HS-27A (cell line): ENCODE measurements at places on chromosomes 2 and 18.

DNA sequence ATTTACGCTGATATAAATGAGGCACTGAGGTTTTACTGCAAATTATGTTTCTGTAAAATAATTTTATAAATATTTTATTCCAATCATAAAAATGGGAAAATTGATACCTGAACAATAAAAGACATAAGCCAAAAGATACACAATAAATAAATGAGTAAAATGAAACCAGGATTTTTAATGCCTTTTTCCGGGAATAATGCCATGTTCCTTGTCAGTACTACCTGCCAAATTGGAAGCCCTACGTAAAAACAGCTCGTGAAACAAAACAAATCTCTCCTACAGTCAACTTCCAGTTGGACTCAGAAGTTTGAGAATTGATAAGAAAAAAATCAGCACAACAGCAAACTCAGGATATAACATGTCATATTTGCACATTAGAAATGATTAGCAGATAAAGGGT lies 18.0 kb downstream of the GALNT3 start:
- no peak for DNase-seq

DNA sequence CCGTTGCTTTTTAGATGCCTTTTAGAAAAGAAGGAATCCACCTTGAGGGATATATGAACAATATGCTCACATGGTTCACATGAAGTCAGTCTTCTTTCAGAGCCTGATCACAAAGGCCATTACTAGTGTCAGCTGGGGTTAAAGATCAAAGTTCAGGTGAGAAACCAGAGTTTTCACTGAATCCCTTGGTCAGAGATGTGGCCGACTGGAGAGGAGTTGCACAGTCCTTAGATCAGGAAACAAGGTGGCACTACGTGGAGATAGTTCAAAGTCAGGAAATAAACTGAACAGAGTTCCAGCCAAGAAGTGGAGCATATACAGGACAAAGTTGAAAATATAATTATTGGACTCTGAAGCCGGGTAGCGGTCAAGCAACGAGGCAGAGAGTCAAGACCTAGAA lies 54.6 kb downstream of the AAK1 start:
- no peak for DNase-seq

GRCh38 chr2:86700690-86701089 lies 19.4 kb upstream of the RMND5A start:
- no peak for DNase-seq

- DNase-seq: no peak
Measured at GRCh38 chr2:236928380-236929037, 157.2 kb upstream of the COPS8 start.

DNA sequence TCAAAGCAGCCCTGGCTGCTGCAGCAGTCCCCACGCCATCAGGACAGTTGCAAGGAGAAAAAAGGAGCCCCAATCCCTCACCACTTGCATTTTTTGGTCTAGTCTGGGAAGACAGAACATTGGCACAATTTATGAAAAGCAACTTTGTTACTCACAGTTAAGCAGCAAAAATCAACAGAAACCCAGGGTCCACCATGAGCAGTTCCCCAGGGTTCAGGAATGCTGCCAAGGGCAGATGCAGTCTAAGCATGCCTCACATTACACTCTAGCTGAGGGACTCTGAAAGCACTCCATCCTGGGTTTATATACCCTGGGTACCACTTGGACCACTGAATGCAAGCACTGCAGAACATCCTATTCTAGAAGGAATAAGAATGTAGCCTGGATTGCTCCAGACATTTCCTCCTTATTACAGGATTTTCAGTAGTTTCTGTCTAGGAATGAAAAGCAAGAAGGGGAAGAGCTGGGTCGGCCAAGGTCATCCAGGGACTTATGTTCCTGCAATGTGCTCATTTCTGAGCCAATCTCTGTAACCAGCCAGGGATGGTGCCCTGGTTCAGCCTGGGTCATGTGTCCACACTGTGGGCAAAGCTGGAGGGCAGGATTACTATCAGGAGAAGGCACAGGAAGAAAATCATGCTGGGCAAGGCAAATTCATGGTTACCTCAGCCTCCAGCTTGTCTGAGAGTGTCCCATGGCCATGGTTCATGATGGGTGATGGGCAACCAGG lies 19.5 kb upstream of the TMEM163 start:
- DNase-seq: no peak

GRCh38 chr2:83305758-83306378 lies 1153.2 kb downstream of the SUCLG1 start:
- no peak for DNase-seq

- no peak for DNase-seq
Measured at GRCh38 chr18:42707080-42707479, 408.4 kb downstream of the RIT2 start.

- no peak for DNase-seq
Measured at GRCh38 chr2:222554517-222554916, 101.4 kb downstream of the FARSB start.

GRCh38 chr2:95031076-95031725 lies 5.7 kb downstream of the MAL start:
- DNase-seq: no peak

- DNase-seq: no peak
Measured at GRCh38 chr2:181420259-181421130, 36.7 kb upstream of the ITGA4 start.

DNA sequence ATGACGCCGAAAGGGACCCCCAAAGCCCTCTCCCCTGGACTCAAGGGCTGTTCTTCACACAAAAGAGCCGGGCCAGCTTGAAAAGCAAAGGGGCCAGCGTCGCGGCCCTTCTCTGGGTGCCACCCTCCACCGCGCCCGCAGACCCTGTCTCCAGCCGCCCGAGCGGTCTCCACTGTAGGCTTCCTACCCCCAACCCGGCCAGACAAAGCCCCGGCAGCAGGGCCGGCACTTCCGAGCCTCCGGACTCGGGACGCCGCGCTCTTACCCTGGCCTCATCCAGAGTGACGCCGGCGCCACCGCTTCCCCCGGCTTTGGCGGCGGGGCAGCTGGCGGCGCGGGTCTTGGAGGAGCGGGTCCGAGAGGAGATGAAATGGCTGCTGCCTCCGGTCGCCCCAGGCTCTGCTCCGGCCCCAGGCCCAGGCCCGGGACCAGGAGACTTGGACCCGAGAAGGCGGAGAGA lies 603 bp downstream of the ATAD2B start:
- DNase-seq: no peak

DNA sequence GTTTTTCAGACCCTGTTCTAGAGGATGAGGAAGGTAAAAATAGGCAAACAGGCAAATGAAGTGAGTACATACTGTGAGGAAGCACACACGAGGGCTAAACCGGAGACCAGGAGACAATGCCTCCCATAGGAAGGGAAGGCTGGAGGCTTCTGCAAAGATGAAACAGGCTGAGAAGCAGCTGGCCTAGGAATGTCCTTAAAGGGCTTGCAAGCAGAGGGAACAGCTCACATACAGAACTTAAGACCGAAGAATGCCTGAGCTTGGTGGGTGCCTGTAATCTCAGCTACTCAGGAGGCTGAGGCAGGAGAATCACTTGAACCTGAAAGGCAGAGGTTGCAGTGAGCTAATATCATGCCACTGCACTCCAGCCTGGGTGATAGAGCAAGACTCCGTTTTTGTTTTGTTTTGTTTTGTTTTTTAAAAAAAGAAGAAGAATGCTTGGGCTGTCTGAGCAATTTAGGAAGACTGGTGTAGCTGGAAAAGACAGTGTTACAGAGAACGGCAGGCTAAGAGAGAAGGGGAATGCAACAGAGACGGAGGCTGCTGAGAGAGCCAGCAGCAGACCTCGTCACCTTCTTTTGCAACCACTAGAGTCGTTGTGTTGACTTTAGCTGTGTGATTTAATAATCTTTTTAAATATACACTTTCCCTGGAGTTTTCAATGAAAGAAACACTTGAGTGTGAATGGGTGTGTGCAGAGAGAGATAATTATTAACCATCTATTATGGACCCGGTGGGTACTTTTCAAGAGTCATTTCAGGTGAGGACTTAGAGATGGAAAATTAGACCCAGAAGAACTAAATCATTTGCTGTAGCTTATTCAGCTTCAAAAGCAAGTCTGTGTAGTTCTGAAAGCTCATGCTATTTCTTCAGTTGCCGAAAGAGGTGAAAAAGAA lies 232.8 kb downstream of the GALR1 start:
- no peak for DNase-seq

GRCh38 chr2:40480073-40480472 lies 28.2 kb upstream of the SLC8A1 start:
- no peak for DNase-seq

- no peak for DNase-seq
Measured at GRCh38 chr2:203707530-203707929, 1.1 kb downstream of the CD28 start.
